LHCN-M2 (cell line): ENCODE measurements at places on chromosomes 5 and 9. TPM values are rescaled to one million over a fixed set of nuclear protein-coding genes. Genes with fewer than 3 reads are reported as not detected.

GRCh38 chr5:42886635-42887034 lies 74.9 kb upstream of the SELENOP start:
- DNase-seq = no peak

DNA sequence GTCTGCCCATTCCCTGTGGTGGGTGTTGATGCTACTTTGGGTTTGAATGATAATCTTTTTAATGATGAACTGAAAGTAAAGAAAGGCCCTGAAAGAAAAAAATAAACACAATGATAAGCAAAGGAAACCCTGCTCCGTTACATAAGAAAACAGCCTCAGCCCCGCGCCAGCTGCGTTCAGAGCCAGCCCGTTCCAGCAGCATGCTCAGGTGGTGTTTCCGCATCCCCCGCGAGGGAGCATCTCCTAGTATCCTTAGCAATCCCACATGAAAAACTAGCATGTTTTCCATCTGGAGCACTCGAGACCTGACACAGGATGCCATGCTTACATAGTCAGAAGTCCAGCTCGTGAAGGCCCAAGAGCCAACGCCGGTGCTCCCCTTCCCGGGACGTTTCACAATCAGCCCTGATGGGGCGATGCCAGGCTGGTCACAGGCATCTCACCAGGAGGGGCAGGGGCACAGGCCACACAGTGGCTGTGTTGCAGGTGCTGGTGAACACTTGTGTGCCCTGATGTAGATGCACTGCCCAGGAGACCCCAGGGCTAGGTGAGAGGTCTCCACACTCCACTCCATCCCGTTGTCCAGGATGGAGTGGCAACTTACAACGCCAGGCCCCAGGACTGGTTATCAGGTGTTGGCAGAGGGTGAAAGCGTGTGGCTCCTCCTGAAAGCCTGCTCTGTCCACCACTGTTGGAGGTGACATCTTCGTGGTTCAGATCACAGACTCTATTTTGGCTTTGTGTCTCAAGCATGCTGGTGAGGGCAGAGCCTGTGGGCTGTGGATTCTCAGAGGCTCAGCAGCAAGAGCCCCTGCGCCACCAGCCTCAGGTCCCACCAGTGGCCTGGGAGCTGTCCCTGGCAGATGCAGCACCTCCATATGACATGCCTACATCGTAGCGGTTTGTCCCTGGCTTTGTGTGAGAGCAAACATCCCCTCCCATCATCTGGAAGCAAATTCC lies 246.8 kb upstream of the IRX1 start:
- DNase-seq = no peak

GRCh38 chr9:112446080-112446479 lies 40.5 kb upstream of the KIAA1958 start:
- DNase-seq = no peak

The PPP3R2 gene
- total RNA-seq = not detected in 2 replicates

The SLC34A1 gene
- not detected in 2 replicates for total RNA-seq
